NCI-H1417 treated with DMSO at 0.1 percent for 48 hours (cell line): ENCODE measurements at places on chromosomes 1 and 21.
A peak's percentile ranks its signal among the peaks of the same experiment; 100 is the strongest.

DNA sequence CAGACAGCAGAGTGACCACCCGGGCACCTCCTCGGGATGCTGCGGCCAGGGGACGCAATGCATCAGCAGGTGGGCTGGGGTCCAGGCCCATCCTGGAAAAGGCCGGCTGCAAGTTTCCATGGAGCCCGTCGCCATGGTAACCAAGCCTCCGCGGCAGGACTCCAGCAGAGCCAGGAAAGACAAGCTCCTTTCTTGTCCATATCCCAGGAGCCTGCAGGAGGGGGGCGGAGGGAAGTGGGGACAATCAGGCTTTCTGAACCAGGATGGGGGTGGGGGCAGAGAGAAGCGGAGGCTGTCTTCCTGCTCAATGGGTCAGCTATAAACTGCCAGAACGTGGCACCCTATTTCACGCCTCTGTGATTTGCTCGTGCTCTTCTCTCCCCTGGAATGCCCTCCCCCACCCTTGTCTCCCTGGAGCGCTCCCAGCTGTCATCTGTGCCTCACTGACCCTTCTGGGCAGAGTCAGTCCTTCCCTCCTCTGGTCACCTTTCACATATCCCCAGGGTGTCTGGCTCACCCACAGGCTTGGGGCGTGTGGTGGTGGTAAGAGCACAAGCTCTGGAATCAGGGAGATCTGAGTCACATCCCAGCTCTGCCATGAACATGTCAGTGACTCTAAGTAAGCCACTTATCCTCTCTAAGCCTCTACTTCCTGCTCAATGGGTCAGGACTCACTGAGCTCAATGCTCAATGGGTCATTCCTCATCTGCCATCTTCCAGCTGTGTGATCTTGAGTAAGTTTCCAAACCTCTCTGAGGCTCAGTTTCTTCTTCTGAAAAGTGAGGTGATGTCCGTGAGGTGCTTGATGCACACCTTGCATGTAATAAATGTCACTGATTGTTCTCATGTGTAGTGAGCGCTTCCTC is 58.9 kb upstream of the LAPTM5 start:
- DNase-seq = peak; percentile 9

DNA sequence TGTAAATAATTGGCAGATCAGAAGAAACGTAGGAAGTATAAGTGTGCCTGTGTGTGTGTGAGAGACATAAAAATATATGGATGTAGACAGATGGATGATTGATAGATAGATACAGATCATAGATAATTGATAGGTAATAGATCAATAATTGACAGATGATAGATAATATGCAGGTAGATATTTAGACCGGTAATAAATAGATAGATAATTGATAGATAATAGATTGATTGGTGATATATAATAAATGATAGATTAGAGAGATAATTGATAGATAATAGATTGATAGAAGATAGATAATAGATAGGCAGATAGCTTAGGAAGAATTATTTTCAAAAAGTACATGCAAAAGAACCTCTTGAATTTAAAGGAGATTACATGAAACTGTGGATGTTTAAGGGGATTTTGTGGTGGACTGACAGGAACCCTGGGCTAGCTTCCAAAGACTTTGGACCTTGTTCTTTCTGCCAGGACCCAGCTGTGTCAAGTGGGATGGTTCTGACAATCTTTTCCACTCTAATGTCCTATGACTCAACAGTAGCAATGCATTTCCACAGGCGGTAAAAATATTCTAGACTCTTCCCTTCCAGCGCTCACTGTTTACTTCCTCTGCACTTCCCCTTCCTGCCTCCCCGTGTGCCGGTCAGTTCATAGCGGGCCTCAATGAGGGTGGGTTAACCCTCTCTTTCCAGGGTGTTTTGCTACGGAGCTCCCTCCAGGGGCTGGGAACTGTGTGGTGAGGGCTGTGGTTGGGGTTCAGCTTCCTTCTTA is 39.4 kb downstream of the KCNJ15 start:
- no peak for DNase-seq

DNA sequence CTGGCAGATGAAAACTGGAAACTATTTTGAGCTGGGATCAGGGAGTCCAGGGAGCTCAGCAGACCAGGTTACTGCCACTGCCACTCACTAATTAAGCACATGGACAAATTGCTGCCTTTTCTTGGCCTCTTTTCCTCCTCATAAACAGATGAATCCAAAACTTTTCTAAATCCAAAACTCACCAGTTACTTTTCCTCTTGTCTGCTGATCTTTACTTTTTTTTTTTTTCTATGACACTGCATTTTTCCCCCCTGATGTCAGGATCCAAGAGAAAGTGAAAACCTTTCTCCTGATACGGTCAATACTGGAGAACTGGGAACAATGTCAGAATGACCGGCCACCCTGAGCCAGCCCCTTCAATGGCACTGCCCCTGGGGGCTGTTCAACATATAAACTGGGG is 405.8 kb downstream of the DUSP10 start:
- no peak for DNase-seq

- DNase-seq = no peak
Observed at GRCh38 chr1:13807209-13807608, 107.2 kb downstream of the PRDM2 start.

GRCh38 chr1:55065648-55066047 is 26.3 kb downstream of the PCSK9 start:
- no peak for DNase-seq

GRCh38 chr21:31446226-31446855 is 102.3 kb upstream of the TIAM1 start:
- no peak for DNase-seq

GRCh38 chr1:53145051-53145600 is 2.7 kb upstream of the SLC1A7 start:
- no peak for DNase-seq

DNA sequence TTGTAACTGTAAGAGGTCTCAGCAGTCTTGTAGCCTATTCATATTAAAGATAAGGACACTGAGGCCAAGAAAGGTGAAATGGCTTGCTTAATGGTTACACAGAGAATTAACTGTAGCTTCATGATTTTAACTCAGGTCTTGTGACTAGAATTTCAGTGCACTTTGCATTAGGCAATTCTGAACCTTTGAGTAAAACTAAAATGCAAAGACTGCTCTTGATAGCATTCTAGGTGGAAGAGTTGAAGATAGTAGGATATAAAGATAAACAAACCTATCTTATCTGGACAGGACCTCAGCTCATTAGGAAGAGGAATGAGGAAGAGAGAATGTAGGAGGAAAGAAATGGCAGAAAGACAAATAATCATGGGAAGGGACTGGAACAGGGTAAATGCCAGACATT is 68.6 kb upstream of the RGL1 start:
- no peak for DNase-seq

DNA sequence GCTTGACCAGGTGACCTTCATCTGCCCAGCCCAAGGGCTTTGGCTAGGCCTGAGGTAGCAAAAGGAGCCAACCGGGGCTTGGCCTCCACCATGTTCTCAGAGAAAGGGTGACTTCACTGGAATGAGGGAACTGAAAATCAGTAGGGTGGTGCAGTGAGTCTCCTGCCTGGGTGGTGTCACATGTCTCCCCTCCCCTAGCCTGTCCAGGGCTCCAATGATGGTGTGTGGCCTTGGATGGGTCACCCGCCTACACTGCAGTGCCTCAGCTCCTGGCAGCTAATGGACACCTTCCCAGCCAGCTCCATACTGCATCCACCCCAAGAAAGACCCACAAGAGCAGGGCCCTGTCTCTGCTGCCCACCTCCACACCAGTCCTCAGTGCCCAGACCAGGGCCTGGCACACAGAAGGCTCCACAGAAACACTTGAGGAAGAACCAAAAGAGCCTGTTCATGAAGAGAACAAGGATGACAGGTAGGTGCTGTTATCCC is 678.7 kb downstream of the MATN1 start:
- no peak for DNase-seq

GRCh38 chr21:45405819-45406762 is 1.1 kb downstream of the COL18A1 start:
- DNase-seq = no peak

DNA sequence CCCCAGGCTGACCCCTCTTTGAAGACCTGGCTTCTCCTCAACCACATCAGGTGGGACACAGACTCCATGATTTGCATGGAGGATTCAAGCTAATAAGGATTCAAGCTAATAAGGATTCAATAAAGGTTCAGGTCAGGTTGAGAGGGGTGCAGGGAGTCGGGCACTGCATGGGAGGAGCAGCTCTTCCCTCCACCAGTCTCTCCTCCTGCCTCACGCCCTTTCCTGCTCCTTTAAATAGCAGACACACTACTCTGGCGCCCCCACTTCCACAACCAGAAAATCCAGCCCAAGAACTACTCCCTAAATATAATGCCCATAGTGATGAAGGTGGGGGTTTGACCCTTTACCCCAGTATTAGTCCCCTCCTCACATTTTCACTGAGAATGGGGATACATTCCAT is 7.1 kb downstream of the MEX3A start:
- DNase-seq = no peak

- no peak for DNase-seq
Observed at GRCh38 chr1:31696242-31696641, 7.6 kb downstream of the COL16A1 start.

DNA sequence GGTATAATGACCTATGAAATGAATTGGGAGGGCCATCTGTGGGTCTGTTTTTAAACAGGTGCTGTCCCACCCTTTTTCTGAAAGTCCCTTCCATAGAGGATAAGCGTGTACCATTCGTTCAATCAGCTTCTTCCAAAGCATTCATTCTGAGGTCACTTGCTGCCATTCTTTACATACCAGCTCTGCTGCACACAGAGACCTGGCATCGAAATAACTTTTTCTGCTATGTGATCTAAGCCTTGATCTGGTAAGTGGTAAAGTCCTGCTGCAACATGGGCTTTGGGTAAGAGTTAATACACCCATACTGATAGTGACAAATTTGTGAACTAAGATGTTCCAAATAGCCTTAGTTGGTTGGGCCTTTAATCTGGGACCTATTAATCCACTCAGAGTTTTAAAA is 38.9 kb downstream of the DR1 start:
- DNase-seq = no peak

DNA sequence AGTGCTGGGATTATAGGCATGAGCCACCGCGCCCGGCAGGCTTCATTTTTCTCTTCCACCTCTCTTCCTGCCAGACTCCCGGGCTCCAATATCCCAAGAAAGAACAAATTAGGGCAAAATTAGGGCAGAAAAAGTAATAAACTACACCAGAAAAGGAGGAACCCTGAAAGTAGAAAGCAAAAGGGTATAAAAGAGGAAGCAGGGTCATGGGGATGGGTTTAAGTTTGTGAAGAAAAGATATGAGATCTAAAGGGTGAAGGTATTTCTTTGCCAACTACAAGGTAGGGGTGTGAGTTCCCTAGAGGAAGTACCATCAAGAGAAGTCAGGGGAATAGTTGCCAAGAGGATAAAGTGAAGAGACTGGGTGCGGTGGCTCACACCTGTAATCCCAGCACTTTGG is 9.9 kb downstream of the PTPN22 start:
- DNase-seq = no peak

GRCh38 chr1:221708076-221708571 is 33.8 kb downstream of the DUSP10 start:
- DNase-seq = no peak

DNA sequence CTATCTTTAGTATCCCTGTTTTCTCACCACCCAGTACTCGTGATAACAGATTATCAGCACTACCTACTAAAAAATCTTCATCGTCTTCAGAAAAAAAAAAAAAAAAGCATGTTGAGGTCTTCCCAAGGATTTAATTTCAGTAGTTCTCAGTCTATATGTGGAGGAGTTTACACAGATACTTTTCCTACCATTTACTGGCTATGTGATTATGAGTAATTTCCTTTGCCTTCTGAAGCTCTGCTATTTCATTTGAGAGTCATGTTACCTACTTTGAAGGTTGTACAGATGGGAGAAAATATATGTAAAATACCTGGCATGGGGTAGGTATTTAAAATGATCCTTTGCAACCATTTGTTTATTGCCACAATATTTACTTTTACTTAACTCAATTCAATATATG is 399.7 kb downstream of the NEGR1 start:
- DNase-seq = no peak

DNA sequence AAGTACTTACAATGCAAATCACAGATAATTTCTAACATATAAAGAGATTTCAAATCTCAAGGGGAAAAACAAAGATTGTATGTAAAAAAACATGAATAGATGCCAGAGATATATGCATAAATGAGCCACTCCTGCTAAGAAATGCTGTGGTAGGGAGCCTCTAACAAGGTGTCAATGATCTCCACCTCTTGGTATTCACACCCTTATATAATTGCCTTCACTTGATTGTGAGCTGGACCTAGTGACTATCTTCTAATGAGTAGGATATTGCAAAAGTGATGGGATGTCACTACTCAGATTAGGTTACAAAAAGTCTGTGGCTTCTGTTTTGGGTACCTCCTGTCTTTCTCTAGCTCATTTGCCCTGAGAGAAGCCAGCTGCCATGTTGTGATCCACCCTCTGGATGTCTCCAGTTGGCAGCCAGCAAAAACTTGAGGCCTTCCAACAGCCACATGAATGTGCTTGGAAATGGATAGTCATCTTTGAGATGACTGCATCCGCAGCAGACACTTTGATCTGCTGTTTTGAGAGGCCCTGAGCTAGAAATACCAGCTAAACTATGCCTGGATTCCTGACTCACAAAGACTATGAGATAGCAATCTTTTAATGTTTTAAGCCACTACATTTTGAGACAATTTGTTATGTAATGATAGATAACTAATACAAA is 196.1 kb upstream of the FGGY start:
- DNase-seq = no peak

DNA sequence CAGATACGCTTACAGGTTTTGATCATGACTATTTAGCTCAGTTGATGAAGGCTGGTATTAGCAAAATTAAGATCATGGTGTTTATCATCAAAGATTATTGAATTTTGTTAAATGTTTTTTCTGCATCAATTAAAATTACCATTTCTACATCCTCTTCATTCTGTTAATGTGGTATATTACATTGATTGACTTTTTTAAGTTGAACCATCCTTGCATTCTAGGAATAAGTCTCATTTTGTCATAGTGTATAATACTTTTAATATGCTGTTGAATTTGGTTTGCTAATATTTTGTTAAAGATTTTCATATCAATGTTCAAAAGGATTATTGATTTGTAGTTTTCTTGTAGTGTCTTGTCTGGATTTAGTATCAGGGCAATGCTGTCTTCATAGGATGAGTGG is 142.4 kb downstream of the LYPLAL1 start:
- no peak for DNase-seq

GRCh38 chr1:147216124-147216523 is 9.0 kb downstream of the FMO5 start:
- DNase-seq = no peak
